H7 (cell line): ENCODE measurements at places on chromosomes 11 and 22. TPM values are rescaled to one million over a fixed set of nuclear protein-coding genes. Genes with fewer than 3 reads are reported as not detected.

DNA sequence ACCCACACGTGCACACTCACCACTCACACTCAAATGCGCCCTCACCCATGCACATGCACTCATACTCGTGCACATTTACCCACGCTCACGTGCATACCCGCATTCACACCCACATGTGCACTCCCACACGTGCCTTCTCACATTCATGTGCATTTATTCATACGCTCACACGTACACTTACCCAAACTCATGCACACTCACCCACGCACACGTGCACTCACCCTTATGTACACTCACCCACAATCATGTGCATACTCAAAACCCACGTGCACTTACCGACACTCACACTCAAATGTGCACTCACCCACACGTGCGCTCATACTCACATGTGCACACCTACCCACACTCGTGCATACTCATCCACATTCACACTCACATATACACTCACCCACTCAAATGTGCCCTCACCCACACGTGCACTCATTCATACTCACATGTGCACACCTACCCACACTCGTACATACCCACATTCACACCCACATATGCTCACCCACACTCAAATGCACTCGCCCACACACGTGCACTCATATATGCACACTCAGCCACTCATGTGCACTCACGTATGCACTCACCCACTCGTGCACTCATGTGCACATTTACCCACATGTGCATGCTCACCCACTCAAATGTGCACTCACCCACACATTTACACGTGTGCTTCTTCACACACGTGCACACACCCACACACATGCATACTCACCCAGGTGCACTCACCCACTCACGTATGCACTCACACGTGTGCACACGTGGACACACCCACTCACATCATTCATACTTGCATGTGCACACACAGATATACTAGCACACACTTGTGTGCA, 84.4 kb downstream of the TRMU start:
- DNase-seq = no peak

- DNase-seq = no peak
Measured at GRCh38 chr11:99494065-99494464, 473.3 kb downstream of the CNTN5 start.

DNA sequence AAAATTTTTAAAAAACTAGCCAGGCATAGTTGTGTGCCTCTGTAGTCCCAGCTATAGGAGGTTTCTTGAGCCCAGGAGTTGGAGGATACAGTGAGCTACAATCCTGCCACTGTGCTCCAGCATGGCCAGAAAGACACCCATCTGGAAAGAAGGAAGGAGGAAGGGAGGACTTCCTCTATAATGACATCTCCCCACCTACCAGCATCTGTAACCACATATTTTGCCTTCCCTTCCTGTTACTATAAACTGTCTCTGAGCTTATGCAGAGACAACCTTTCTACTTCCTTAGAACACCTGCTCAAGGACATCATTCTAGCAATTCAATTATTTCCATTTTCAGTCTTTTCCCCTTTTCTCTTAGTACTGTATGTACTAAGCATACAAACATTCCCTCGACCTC, 2.2 kb upstream of the NUP160 start:
- DNase-seq = no peak

- DNase-seq = peak; percentile 93
Measured at GRCh38 chr11:130449996-130450769, 1.7 kb downstream of the ADAMTS15 start.

GRCh38 chr11:117160826-117161225, 16.7 kb downstream of the PAFAH1B2 start:
- DNase-seq = no peak

DNA sequence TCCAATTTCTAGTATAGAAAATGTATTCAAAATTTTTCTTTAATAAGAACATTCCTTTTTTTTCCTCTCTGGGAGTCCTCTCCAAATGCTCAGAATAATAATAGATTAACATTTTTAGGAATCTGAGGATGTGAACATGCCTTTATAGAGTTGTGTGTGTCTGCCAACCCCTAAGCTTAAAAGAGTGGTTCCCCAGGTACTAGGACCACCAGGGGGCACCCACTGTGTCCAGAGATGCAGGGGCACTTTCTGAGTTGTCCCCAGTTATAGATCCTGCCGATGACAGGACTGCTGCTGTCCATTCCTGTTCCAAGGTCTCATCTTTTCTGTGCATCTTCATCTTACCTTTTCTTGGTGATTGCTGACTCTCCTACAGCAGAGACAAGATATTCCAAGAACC, 27.0 kb upstream of the MICAL2 start:
- peak; percentile 56 for DNase-seq

- DNase-seq = no peak
Measured at GRCh38 chr22:47698906-47699305, 936.5 kb downstream of the TBC1D22A start.

GRCh38 chr11:71203681-71204080, 48.7 kb downstream of the SHANK2 start:
- no peak for DNase-seq

GRCh38 chr11:91986218-91986617, 238.4 kb upstream of the FAT3 start:
- DNase-seq = no peak

- DNase-seq = peak; percentile 94
Measured at GRCh38 chr11:68383976-68384501, 71.6 kb downstream of the LRP5 start.

- DNase-seq = no peak
Measured at GRCh38 chr11:96125400-96125799, 201.5 kb upstream of the MTMR2 start.

- DNase-seq = no peak
Measured at GRCh38 chr22:26362471-26362870, 66.6 kb upstream of the ASPHD2 start.

DNA sequence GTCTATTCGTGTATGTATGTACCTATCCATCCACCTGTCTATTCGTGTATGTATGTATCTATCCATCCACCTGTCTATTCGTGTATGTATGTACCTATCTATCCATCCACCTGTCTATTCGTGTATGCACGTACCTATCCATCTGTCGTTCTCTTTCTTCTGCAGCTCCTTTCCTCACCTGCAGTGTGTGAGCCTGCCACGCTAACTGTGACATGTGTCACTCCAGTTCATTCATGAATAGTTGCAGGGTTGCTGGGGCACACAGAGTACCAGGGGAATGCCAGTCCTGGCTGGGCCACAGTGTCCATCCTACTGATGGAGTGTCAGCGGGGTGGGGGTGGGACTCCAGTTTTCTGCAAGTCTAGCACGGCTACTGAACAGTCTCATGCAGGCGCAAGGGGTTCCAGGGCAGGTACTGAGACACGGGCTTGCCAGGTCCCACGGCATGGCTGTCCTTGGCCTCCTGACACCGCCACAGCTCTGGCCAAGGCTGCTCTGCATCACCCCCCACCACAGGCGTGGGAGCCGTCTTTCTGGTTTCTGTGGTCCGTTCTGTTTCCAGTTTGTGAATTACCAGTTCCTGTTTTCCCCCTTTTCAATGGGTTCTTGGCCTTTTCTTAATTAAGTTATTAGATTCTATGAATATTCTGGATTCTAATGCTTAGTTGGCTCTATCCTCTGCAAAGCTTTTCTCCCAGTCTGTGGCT, 88.8 kb upstream of the CLDN5 start:
- DNase-seq = peak; percentile 17

DNA sequence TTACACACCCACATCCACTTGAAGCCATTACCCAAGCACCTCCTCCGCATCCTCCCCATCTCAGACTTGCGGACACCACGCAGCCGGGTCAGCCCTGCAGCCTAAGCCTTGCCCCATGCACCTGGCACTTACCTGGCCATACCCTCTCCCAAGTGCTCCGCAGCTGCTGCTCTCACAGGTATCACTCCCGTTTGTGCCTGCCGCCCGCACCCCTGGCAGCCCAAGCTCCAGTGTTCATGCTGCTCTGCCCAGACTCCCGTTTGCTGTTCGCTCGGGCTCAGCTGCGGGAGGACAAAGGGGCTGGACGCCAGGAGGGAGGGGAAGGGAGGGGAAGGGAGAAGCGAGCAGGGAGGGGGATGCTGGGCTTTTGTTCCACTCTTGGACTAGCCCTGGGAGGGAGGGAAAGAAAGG, at the start of gene KLHL35:
Gene KLHL35, minus strand, starts transcription at position 293 of the 411 bp plus-strand sequence. CDS start 2,574 bp downstream, outside the sequence.
- peak; percentile 84 for DNase-seq

DNA sequence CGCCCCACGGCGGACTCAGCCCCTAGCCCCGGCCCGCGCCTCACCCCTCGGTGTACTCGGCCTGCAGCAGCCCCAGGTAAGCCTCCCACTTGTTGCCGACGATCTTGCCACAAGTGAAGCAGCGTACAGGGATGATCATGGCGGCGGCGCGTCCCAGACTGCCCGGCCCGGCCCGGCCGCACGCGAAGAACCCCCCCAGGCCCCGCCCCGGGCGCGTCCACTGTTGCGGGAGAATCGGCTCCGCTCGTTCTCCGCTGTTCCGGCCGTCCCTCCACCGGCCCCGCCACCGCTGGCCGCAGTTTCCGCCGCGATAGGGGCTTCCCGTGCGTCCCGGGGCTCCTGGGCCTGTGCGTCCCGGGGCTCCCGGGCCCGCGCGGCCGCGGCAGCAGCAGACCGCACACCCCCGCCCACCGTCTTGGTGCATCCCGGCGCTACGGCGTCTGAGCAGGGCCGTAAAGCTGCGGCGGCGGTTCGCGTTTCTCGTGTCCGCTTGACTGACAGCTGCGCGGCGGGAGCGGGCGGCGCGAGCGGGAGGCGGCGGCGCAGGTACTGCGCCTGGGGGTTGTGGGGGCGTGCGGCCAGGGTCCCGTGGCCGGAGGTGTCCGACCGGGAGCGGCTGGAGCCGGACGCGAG, at the start of the genes POLR2L and TSPAN4:
Gene POLR2L, minus strand, starts transcription at position 160 of the 633 bp plus-strand sequence. Its CDS starts 21 bp downstream, at position 139.
Gene TSPAN4, plus strand, starts transcription at position 483 of the 633 bp plus-strand sequence. CDS start 7,453 bp downstream, outside the sequence.
- DNase-seq = peak; percentile 98

GRCh38 chr22:22616636-22617035, 27.8 kb upstream of the GGTLC2 start:
- no peak for DNase-seq

DNA sequence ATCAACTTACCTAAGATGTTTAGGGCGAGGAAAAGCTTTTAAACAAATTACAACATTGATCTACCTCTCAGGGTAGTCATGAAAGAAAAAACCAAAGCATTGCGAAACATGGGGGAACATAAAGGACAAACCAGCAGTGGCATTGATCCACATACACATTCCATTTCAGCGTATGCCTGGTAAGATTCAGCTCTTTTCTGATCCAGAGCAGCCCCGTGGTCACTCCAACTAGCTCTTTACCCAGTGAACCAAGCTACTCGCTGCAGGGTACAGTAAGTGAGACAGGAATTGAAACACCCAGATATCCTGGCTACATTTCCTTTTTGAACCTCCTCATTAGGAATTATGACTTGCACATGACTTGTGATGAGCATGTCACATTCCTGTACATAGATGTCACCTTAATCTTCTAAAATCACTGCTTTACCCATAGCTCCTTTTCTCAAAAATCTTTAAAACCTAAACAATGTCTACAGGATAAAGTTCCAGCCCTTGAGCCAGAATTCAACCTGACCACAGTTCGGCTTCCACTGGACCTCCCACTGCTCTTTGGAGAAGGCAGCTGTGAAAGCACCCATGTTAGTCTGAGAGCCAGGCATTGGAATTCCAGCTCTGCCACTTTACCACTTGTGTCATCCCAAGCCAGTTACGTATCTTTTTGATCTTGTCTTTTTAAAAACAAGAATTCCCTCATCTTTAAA, 42.9 kb upstream of the AKIP1 start:
- no peak for DNase-seq

- no peak for DNase-seq
Measured at GRCh38 chr11:10846660-10847059, 11.2 kb downstream of the ZBED5 start.

DNA sequence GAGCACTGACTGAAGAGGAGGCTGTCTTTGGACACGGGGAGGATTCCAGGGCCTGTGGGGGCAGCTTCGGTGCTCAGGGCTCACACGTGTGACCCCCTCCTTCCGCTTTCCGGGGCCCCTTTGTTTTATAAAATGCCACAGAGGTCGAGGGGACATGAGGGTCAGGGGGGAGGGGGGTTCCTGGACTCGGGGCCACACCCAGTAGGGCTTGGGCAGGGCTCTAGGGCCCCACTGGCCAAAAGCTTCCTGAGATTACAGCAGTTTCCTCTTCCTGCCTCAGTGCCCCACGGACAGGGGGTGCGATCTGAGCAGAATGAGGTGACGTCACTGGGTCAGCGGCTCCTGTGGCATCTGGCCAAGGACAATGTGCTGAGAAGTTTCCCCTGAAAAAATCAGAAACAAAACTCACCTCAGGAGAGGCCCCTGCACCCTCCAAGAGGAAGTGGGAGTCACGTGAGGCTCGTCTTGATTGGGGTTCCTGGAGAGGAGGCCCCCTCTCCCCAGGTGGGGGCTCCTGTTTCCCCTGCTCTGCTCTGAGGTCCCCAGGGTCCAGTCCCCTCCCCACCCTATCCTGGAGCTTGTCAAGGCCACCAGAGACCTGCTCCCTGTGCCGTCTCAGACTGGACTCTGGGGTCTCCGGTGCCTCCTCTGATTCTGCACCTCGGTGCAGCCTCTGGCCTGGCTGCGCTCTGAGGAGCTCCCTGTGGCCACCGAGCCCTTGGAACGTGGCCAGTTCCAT, 6.4 kb upstream of the IFITM3 start:
- DNase-seq = peak; percentile 35

DNA sequence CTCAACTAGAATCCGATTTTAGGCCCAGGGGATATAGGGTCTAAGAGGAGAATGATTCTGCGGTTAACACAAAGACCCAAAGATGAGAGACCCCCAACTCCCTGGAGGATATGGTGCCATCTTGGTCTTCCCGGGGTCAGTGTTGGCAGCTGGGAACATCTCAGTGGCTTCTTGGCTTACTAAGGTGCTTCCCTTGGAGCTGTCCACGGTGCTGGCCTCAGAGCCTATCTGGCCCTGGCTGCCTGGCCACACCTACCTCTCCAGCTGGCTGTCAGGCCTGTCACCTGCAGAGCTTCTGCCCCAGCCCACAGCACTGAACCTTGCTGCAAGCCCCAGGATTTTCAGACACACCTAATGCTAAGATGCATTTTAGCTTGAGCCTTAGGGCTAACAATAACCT, 70.7 kb upstream of the THY1 start:
- DNase-seq = peak; percentile 87

- no peak for DNase-seq
Measured at GRCh38 chr11:79156031-79156430, 284.8 kb downstream of the TENM4 start.

- DNase-seq = no peak
Measured at GRCh38 chr11:96116376-96116775, 192.5 kb upstream of the MTMR2 start.

DNA sequence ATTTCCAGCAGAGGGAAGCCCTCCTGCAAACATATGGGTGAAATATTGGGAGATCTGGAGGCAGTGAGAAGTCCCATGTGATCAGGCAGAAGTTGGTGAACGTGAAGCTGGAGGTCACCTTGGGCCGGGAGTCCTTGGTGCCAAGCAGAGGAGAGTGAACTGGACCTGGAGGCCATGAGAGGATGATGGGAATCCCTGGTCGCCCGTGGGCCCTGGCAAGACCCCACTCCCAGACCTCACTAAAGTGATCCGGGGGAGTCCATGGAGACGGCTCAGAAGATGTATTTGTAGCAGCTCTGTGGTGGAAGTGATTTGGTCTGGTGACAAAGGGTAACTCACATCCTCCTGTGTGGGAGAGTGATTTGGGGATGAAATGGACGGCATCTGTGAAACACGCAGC, 71.0 kb downstream of the ARHGAP8 start:
- DNase-seq = peak; percentile 6

Gene FOLH1
- not detected in 2 replicates for total RNA-seq

Gene OR10A2
- total RNA-seq = not detected in 2 replicates

Gene OPCML
- 0.21 and 0.26 TPM in 2 replicates for total RNA-seq

Gene IGHMBP2
- total RNA-seq = 19.1 and 22.8 TPM in 2 replicates

Gene DBX1
- 0.59 and 1.8 TPM in 2 replicates for total RNA-seq

Gene CCDC87
- total RNA-seq = 0.52 and 0.67 TPM in 2 replicates

Gene ST14
- total RNA-seq = 4.5 and 4.7 TPM in 2 replicates

Gene HEPHL1
- not detected in 2 replicates for total RNA-seq
